ENCODE measurements at places on chromosomes 4 and X.
A peak's percentile ranks its signal among the peaks of the same experiment; 100 is the strongest.

GRCh38 chr4:152011469-152011868 lies 250.7 kb upstream of the GATB start:
- DNase-seq, result no peak

- DNase-seq, result no peak
Measured at GRCh38 chr4:174110180-174110579, 173.3 kb downstream of the FBXO8 start.

- no peak for DNase-seq
Measured at GRCh38 chr4:82989575-82990429, 20.8 kb downstream of the LIN54 start.

DNA sequence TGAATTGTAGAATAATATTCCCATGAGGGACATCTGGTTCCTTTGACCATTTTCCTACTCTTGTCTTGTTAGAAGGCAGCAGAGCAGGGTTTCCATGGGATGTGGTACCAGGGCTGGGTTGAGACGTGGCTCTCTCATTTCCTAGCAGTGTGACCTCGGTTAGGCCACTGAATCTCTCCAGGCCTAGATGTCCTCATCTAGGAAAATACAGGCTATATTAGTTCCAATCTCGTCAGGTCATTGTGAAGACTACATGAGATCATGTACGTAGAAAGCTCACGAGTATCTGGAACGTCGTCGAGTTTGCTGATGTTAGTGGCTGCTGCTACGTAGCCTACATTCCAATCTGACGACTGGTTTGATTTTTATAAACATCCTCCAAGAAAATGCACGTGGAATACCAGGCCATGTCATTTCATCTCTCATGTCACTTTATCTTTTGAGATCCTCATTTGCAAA lies 278.2 kb upstream of the GATB start:
- no peak for DNase-seq

GRCh38 chr4:92791871-92792440 lies 488.2 kb downstream of the GRID2 start:
- DNase-seq, result no peak

DNA sequence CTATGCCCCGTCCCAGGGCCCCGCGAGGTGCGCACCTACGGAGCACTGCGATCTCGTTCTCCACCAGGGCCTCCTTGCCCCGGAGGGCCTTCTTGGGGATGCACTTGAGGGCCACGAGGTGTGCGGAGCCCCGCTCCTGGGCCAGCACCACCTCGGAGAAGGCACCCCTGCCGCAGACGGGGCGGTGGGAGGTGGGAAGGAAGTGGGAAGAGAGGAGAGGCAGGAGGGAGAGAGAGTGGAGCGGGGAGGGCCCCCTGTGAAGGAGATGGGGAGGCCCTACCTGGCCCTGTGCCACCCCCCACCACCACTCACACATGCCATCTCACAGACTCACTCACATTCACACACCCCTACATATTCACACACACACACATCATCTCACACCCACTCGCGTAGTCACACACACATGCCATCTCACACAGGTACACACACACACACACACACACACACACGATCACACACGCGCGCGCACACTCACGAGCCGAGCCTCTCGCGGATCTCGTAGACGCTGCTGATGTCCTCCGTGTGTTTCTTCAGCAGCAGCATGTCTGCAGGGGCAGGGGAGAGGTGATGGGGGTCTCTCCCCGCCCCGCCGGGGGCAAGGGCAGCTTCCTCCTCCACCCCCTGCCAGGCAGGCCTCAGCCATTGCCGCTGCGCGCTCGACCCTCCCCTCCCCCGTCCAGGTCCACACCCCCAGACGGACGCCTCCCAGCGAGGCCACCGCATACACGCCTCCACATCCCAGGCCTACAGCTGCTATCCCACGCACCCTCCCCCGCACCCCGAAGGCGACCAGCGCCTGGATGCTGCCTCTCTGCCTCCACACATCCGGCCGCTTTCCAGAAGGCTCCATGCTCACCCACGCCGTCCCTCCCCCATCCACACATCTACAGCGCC lies 834 bp downstream of the PNCK start:
- no peak for DNase-seq

DNA sequence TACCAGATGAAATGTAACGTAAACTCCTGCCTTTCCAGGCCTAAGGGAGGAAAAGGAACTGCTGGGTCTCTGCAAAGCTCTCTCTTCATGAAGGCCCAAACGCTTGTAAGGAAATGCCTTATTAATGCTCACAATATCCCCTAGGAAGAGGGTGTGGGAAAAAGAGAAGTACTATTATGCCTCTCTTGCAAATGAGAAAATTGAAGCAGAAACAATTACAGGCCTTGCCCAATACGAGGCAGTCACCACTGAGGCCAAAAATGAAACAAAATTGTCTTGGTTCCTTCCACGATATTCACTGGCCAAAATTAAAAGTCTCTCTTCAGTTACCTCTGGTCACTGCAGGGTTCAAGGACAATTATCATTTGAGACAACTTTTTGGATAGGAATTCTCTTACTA lies 3.2 kb downstream of the SCARB2 start:
- no peak for DNase-seq

GRCh38 chr4:184451726-184452125 lies 22.6 kb downstream of the IRF2 start:
- DNase-seq, result no peak

- DNase-seq, result no peak
Measured at GRCh38 chr4:157143369-157143768, 67.4 kb downstream of the GLRB start.

DNA sequence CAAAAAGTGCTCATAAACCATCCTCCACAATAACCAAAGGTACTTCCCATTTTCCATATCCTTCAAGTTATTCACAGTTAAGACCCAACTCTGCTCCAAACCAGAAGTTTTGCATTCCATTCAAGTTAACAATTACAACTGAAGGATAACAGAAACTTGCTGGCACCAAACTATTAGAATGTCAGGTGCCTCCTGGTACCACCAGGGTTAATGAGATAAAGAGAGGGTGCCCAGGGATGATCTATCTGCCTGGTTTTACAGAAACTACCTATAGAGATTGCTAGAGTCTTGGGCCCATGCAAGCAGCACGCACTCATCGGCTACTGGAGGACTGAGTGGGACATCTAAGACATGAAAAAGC lies 114.6 kb downstream of the RBM47 start:
- no peak for DNase-seq

DNA sequence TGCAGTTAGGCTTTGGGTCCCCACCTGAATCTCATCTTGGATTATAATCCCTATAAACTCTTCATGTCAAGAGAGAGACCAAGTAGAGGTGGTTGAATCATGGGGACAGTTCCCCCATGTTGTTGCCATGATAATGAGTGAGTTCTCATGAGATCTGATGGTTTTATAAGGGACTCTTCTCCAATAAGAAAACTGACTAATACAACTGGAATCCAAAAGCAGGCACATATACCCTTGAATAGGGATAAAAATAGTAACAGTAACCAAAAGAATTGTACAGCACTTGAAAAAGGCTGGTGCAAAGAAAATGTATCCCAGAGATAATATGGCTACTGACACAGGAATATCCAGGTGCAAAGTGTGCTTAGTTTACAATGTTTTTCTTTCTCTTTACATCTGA lies 351.5 kb upstream of the MAD2L1 start:
- no peak for DNase-seq

DNA sequence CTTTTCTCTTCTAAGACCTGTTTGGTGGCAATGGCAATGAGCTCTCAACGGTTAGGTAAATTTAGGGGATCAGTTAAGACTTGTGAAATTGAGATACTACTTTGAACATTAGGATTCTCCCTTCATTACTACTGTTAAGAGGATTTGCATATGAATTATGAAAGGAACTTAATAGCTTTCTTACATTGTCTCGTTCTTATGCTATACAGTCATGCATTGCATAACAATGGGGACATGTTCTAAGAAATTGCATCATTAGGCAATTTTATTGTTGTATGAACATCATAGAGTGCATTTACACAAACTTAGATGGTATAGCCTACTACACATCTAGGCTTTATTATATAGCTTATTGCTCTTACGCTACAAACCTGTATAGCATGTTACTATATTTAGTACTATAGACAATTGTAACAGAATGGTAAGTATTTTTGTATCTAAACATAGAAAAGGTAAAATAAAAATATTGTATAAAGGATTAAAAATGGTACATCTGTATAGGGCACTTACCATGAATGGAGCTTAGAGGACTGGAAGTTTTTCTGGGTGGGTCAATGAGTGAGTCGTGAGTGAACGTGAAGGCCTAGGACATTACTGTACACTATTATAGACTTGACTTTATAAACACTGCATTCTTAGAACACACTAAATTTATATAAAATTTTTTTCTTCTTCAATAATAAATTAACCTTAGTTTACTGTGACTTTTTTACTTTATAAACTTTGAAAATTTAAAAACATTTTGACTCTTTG lies 62.5 kb downstream of the PAQR3 start:
- DNase-seq, result no peak

DNA sequence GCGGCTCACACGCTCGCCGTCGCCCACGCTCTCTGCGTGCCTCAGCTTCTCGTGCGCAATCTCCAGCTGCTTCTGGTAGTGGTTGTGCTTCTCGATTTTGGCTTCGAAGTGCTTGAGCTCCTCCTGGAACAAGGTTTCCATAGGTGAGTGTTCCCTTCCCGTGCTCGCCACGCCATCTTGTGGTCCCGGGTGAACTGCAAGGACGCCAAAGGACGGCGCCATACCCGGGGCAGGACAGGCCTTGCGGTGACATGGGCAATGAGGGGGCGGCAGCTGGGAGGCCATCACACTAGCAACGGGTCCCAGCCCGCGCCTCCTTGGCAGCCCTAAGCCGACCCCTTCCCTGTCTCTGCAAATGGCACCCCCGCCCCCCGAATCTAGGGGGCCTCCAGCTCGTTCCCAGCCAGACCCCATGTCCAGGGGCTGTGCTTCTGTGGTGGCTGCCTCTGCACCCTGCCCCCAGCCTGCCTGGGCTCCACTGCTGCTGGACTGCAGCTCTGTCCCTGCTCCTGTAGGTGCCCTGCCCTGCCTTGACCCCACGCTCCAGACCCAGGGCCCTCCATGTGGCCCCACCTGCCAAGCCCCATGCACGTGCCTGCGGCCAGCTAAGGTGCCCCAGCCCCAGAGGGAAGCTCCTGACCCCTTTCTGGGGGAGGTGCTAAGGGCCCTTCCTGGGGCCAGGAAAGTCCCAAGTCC lies 17.3 kb downstream of the LRPAP1 start:
- DNase-seq, result no peak

- no peak for DNase-seq
Measured at GRCh38 chr4:138090918-138091676, 151.1 kb downstream of the SLC7A11 start.

- no peak for DNase-seq
Measured at GRCh38 chr4:53801373-53801772, 210.1 kb upstream of the LNX1 start.

GRCh38 chr4:73187325-73187724 lies 71.3 kb downstream of the ANKRD17 start:
- no peak for DNase-seq

DNA sequence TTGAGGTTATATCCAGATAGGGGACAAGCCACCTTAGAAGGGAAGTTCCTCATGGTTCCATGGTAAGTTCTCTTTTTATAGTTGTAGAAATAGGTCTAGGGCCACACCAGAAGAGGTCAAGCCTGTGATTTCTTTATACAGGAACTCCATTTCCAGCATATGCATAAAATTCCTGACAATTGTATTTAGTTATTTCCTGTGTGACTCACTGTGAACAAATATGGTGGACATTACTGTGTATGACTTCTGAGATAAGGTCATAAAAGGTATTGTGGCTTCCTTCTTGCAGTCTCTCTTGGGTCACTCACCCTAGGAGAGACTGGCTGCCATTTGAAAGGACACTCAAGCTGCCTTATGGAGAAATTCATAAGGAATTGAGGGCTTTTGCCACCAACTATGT lies 2.2 kb upstream of the C4orf36 start:
- no peak for DNase-seq

DNA sequence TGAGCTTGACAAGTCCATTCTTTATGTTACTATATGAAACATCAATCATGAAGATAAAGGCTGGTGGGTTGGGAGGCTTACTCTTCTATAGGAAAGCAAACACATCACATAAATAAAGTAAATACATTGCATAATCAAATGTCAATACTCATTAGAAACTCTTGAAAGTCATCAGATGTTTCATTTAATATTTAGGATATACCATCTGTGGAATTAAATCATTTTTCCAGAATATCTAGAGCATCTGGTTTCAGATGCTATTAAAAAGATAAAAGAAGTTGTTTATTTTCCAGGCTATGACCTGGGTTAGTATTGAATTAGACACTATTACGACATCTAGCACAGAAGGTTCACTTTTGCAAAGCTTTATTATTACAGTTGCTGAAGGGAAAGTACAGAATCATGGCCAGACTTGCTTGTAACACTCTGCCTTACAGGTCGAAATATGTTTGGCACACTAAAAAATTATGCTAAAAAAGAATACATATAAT lies 72.6 kb downstream of the METTL14 start:
- no peak for DNase-seq

DNA sequence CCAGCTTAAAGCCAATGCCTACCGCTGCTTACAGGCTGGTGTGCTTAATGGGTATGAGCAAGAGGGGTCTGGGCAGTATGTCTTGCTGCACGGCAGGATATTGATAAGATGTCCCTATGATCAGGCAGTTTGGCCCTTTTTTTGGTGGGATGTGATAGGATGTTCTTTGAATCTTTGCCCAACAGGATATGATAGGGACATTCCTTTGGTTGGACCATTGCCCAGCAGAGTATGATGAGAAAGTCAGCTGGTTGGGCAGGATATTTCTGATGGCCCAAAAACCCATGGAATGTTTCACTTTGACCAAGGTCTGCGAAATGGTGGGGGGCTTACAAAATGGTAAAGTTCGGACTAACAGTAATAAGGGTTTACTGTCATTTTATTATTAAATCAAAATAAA lies 1060.6 kb downstream of the STIM2 start:
- no peak for DNase-seq

- DNase-seq, result no peak
Measured at GRCh38 chrX:134685668-134686067, 27.4 kb upstream of the PLAC1 start.

DNA sequence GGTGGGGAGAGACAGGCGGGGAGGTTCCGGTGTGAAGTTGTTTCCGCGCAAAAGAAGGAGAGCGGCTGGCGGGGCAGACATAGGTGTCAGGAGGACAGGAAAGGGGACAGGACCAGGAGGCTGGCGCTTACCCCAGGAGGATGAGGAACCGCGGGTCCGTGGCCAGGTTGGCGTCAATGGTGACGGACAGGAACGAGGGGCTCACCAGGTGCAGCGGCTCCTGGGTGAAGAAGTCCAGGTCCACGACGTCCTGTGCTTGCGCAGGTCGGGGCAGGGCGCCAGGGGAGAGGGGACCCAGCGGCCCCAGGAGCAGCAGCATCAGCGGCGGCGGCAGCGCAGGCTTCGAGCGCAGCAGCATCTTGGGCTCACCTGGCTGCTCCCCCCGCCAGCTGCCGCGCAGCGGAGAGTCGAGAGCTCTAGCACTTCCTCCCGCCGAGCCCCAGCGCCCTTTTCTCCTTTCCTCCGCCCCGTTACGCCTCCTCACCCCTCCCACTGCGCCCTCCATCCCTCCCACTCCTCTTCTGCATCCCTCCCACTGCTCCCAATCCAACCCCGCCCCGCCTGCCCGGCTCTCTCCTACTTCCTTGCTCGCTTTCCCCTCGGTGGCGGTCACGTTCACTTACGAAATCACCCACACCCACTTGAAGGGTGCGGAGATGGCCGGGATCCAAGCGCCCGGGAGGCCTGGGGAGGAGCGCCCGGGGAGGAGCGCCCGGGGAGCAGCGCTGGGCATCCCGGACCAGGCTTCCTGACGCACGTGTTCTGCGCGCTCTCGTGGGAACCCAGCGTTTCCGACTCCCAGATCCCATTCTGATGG lies at the start of gene HPSE:
HPSE (minus strand) TSS at position 424 of the 817 bp plus-strand sequence; CDS start at position 358, 66 bp downstream.
- DNase-seq, result peak; percentile 49
